ENCODE measurements at places on chromosomes 7 and 10.
A peak's percentile ranks its signal among the peaks of the same experiment; 100 is the strongest.

DNA sequence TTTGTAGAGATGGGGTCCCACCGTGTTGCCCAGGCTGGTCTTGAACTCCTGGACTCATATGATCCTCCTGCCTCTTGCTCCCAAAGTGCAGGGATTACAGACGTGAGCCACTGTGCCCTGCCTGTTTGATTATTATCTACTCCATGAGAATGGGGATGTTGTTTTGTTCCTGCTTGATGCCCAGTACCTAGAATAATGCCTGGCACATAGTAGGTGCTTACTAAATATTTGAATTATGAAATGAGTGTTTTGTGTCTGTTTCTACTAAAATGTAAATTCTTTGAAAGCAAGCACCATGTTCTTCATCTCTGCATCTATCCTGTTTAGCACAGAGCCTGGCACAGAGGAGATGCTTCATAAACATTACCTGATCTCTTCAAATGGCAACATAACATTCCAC lies 40.9 kb downstream of the ZNF783 start:
- DNase-seq: no peak

GRCh38 chr10:122864194-122864592 lies 15.2 kb downstream of the FAM24B start:
- DNase-seq: no peak

GRCh38 chr10:91409869-91410637 lies at the start of gene HECTD2:
TSS of gene HECTD2 (plus strand) at chr10:91410344. CDS start at chr10:91410439, 95 bp downstream.
- peak; percentile 17 for DNase-seq

DNA sequence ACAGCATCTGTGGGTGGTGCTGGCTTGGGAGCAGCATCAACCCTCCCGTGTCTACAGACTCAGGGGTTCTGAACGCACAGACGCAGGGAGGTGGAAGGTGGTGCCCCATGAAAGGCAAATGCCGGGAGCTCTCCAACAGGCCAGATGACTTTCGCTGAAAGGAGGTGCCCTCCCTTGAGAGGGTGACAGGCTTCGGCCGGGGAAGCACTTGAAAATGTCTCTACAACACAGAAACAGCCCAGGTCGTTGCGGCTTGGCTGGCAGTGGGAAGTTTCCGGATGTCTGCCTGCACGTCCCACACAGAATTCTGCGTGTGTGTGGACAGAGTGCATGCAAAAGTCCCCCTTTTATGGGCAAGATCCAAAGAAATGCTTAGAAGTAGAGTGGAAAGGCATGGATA lies 239.6 kb downstream of the SKAP2 start:
- DNase-seq: no peak

- DNase-seq: no peak
Measured at GRCh38 chr10:83917537-83918506, 221.5 kb upstream of the GHITM start.

GRCh38 chr7:65962033-65962432 lies 20.0 kb downstream of the GUSB start:
- no peak for DNase-seq

- DNase-seq: no peak
Measured at GRCh38 chr7:158943234-158943633, 86.9 kb downstream of the DYNC2I1 start.

GRCh38 chr7:110131344-110131743 lies 959.6 kb upstream of the LRRN3 start:
- no peak for DNase-seq

GRCh38 chr10:17782921-17783665 lies 26.1 kb upstream of the MRC1 start:
- no peak for DNase-seq

- no peak for DNase-seq
Measured at GRCh38 chr10:27504808-27505460, 830 bp downstream of the RAB18 start.

GRCh38 chr7:40680657-40681056 lies 545.9 kb downstream of the SUGCT start:
- DNase-seq: no peak

DNA sequence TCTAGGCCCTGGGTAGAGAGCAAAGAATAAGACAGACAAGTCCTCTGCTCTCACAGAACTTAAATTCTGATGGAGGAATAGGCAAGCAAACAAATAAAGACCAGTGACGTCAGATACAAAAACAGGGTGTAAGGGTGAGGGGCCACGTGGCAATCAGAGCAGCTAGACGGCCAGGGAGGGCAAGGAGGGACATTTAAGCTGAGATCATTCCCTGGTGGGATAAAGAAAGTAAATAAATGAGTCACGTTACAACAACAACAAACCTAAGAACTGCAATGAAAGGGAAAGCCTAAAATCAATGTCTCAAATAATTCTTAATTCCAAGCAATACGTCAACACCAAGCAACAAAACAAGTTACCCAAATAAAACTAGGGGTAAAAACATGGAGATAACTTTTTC lies 21.8 kb downstream of the STN1 start:
- no peak for DNase-seq

GRCh38 chr7:2629746-2630681 lies 1.8 kb upstream of the TTYH3 start:
- DNase-seq: no peak

- DNase-seq: no peak
Measured at GRCh38 chr10:130340816-130341215, 204.6 kb downstream of the GLRX3 start.

- DNase-seq: no peak
Measured at GRCh38 chr10:117533507-117534281, 8.9 kb upstream of the EMX2 start.

DNA sequence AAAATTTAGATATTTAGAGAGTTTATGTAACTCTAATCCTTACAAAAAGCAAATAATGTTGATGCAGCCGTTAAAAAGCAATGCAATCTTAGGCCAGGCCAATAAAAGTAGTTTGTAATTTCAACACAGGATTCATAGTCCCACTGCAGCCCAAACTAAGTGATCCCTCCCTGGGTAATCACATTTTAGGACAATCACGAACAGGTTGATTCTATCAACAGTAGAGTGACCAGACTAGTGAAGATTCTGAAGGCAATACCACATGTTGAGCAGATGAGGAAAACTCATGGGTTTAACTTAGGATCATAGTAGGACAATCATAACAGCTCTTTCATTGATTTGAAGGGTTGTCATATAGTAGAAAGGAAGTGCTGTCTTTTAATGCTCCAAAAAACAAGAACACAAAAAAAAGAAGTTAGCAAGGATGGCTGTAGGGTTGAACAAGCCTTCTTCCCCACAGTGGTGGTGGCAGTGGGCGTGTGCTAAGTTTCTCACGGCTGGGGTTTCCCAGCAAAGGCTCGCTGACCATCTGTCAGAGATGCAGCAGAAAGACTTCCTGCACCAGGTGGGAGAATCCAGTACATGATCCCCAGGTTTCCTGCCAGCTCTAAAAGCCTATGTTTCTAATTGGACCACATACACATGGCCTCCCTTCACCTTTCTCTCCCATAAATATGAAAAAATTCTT lies 212.2 kb downstream of the CHRM2 start:
- no peak for DNase-seq

DNA sequence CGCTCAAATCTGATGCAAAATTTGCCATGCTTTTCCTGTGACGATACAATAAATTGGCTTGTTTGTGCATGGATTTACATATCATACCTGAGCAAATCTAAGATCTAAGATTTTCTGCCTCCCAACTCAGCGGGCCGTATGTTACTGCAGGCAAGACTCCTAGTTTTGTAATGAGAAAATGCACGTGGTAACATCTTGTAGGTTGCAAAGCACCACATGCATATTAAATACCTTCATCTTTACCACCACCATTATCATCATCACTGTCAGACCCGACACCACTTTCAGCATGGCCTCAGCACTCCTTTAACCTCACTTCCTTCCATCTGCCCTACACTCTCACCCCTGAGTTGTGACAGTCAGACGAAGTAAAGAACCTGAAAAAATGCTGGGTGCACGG lies 202.2 kb downstream of the FRMD4A start:
- no peak for DNase-seq

DNA sequence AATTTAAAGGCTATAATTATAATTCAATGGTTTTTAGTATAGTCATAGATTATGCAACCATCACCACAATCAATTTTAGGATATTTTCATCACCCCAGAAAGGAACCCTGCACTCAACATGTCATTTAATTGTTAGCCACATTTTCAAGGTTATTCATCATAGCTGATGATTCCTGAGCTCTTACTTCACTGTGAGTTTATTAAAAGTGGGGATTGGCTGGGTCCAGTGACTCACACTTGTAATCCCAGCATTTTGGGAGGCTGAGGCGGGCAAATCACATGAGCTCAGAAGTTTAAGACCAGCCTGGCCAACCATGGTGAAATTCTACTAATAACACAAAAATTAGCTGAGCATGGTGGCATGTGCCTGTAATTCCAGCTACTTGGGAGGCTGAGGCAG lies 787 bp downstream of the CCL26 start:
- no peak for DNase-seq

GRCh38 chr10:90583416-90583815 lies 274.4 kb downstream of the HTR7 start:
- no peak for DNase-seq

GRCh38 chr10:129707406-129708388 lies 240.7 kb downstream of the MGMT start:
- DNase-seq: no peak

- no peak for DNase-seq
Measured at GRCh38 chr10:116124777-116125176, 148.2 kb downstream of the GFRA1 start.

DNA sequence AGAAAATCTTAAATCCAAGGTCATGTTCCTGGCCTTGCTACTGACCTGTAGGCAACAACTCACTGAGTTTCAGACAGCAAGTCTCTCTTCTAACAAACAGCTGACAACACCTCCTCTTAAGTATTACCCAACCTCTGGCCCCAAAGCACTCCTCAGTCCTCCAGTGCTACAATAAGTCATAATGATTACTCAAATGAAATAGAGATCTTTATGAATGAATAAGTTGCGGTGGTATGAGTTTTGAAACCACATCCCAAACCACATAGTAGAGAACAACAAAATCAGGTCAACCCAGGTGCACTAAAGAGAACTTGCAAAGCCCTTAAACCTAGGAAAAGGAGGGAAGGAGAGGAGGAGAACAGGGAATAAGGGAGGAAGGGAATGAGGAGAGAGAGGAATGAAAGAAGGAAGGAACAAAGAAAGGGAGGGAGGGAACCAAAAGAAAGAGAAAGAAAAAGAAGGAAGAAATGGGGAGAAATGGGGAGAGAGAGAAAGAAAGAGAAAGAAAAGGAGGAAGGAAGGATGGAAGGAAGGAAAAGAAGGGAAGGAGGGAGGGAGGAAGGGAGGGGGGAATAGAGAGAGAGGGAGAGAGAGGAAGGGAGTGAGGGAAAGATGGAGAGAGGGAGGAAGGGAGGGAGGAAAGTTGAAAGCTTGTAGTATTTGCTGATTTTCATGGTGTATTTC lies 142.8 kb upstream of the CALCR start:
- no peak for DNase-seq

GRCh38 chr7:94559972-94560371 lies 50.4 kb downstream of the CASD1 start:
- no peak for DNase-seq

DNA sequence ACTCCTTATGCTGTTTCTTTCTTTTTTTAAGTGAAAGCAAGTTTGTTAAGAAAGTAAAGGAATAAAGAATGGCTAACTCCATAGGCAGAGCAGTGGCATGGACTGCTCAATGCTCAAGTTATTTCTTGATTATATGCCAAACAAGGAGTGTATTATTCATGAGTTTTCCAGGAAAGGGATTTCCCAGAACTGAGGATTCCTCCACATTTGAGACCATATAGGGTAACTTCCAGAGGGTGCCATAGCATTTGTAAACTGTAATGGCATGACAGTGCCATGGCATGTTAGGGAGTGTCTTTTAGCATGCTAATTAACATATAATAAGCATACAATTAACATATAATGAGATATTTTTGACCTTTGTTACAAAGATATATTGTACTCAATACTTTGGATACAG lies 1034.5 kb upstream of the PHF14 start:
- DNase-seq: no peak

DNA sequence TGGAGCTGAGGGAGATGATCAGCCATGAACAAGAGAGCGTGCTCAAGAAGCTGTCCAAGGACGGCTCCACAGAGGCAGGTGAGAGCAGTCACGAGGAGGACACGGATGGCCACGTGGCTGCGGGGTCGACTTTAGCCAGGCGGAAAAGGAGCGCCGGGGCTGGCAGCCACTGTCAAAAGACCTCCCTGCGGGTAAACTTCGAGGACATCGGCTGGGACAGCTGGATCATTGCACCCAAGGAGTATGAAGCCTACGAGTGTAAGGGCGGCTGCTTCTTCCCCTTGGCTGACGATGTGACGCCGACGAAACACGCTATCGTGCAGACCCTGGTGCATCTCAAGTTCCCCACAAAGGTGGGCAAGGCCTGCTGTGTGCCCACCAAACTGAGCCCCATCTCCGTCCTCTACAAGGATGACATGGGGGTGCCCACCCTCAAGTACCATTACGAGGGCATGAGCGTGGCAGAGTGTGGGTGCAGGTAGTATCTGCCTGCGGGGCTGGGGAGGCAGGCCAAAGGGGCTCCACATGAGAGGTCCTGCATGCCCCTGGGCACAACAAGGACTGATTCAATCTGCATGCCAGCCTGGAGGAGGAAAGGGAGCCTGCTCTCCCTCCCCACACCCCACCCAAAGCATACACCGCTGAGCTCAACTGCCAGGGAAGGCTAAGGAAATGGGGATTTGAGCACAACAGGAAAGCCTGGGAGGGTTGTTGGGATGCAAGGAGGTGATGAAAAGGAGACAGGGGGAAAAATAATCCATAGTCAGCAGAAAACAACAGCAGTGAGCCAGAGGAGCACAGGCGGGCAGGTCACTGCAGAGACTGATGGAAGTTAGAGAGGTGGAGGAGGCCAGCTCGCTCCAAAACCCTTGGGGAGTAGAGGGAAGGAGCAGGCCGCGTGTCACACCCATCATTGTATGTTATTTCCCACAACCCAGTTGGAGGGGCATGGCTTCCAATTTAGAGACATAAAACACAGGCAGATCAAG lies 3.3 kb downstream of the GDF2 start:
- DNase-seq: no peak

DNA sequence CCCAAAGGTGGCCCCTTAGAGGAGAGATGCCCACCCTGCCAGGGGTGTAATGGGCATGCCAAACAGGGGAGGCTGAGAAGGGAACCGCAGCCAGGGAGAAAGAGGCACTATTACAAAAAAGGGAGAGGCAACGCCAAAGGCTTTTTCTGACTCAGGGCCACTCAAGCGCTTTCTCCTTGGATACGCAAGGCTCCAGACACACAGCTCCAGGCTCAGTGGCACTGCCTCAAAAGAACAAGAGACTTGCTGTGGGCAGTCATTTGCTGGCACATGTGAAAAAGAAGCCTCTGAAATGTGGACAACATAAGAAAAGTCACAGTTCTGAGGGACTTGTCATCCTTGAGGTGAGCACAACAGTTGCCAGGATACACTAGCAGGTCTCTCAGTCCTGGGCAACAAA lies 128.4 kb downstream of the DGKI start:
- DNase-seq: no peak

DNA sequence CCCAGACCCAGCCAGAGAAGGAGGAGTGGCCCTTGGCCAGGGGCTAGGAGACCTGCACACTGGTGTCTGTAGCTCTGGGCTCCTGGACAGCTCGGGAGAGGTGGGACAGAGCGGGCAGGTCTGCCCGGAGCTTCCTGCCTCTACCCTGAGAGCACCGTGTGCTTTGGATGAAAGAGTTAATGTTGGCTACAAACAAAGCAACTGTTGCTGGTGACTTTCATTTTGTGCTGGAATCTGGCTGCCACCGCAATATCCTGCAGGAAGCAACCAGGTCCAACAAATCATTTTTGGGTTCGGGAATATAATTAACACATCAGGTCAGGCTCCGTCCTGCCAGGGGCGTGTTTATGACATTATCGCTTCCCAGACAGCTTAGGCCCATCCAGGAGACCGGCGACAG lies 441.8 kb upstream of the MKI67 start:
- DNase-seq: no peak
